ENCODE measurements at places on chromosomes 2 and 18. TPM values are rescaled to one million over a fixed set of nuclear protein-coding genes. Genes with fewer than 3 reads are reported as not detected.
A peak's percentile ranks its signal among the peaks of the same experiment; 100 is the strongest.

DNA sequence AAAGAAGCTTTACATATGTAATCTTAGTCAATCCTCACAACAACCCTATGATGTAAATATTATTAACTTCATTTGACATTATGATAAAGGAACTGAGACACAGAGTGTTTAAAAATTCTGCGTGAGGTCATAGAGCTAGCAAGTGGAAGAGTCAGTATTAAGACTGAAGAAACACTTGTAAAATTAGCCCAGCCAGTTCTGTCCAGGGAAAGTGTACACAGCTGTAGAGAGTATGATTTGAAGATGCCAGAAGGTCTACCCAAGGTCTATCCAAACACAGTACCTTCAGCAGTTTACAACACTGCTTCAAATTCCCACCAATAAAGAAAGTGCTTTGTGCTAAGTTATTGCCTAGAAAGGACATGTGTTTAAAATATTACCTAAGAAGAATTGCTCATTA, 51.7 kb upstream of the ITPRID2 start:
- no peaks in the 10 kb centered on the region for H3K27me3 ChIP-seq
- no peaks in the 10 kb centered on the region for H3K36me3 ChIP-seq
- no peak overlapping the region for H3K4me3 ChIP-seq
- no peak for DNase-seq

- peaks cover 6% of the 10 kb centered on the region for H3K4me1 ChIP-seq
- no peaks in the 10 kb centered on the region for H3K27me3 ChIP-seq
- peaks cover 13% of the 10 kb centered on the region for H3K36me3 ChIP-seq
- H3K4me3 ChIP-seq = no peak overlapping the region
Observed at GRCh38 chr2:88724643-88725332, 33.3 kb downstream of the RPIA start.

DNA sequence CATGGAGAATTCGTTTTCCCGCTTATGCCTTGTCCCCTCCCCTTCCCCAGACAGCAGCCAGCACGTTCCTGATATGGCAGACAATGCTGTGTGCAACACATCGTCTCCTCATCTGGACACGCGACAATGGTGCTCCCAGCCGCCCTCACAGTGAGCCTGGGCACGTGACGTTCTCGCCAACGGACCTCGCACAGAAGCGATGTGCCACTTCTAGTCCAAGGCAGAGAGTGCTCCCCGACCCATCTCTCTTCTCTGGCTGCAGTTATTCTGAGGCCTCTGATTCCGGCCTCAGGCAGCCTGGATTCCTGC, 505.4 kb downstream of the EIPR1 start:
- no peak for DNase-seq
- no peaks in the 10 kb centered on the region for H3K36me3 ChIP-seq
- no peaks in the 10 kb centered on the region for H3K27me3 ChIP-seq
- H3K4me1 ChIP-seq = peaks cover 7% of the 10 kb centered on the region

GRCh38 chr2:39948016-39948719, 169.1 kb upstream of the THUMPD2 start:
- no peak overlapping the region for H3K27ac ChIP-seq
- no peaks in the 10 kb centered on the region for H3K4me1 ChIP-seq
- DNase-seq = no peak
- H3K36me3 ChIP-seq = no peaks in the 10 kb centered on the region
- H3K27me3 ChIP-seq = no peaks in the 10 kb centered on the region

DNA sequence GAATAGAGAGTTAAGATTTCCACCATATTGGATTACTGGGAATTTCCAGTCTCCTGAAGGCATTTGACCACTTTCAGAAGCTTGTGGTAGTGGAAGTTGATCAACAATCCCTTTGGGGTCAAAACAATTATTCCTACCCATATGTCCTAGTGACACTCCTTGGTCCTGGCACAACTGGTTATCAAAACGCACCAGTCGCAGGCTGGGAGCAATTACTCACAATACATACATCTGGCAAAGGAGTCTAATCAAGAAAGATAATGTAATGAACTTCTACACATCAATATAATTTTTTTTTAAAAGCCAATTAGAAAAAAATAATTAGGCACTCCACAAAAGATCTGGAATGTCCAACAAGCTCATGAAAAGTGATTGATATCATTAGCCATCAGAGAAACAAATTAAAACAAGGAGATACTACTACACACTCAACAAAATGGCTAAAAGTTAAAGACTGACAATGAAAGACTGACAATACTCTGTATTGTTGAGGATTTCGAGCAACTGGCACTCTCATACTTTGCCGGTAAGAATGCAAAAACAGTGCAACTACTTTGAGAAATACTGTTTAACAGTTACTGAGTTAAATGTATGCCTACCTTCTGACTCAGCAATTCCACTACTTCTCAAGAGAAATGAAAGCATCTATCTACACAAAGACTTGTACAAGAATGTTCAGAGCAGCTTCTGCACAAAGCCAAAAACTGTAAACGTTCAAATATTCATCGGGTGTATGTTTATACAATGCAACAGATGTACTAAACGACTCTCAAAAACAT, 2.0 kb downstream of the INO80C start:
- H3K4me3 ChIP-seq = peak overlapping the region; percentile 81
- H3K4me1 ChIP-seq = peaks cover 72% of the 10 kb centered on the region
- no peak for DNase-seq
- no peaks in the 10 kb centered on the region for H3K27me3 ChIP-seq
- H3K36me3 ChIP-seq = no peaks in the 10 kb centered on the region

DNA sequence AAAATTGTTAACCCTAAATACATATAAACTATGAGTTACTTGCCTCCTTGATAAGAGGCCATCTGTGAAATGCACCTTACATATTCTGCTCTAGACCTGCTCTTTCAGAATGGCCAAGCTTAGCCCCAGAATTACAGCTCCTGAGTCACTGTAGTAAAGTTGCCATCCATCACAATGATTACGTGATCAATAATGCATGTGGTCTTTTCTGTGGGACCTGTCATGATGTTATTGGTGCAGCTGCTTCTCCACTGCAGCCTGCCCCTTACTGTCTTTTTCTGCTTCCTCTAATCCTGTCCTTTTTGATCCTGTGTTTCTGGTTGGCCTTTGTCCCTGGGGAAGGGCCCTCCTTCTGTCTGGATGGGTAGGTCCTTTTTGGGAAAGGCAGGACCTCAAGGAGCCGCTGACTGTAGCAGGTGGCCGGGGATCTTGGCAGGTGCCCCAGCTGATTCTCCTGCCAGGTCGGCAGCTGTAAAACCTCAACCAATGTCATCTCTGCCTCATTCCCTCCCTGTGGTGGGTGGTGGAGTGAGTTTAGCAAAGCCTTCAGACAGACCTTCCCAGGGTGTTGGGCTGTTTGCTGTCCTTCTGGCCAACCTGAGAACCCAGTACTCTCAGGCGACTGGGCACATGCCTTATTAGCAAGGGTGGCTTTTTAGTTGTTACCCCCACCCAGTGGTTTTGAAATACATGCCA, 126.2 kb upstream of the EML6 start:
- DNase-seq = no peak
- no peaks in the 10 kb centered on the region for H3K36me3 ChIP-seq
- no peak overlapping the region for H3K4me3 ChIP-seq
- peaks cover 10% of the 10 kb centered on the region for H3K4me1 ChIP-seq

- H3K4me3 ChIP-seq = no peak overlapping the region
- no peak for DNase-seq
- H3K4me1 ChIP-seq = no peaks in the 10 kb centered on the region
- H3K27ac ChIP-seq = no peak overlapping the region
Observed at GRCh38 chr2:195428673-195429072, 228.4 kb upstream of the SLC39A10 start.

ATOH8 gene
- not detected for total RNA-seq

BBS5 gene
- 2.0 TPM for total RNA-seq
